ENCODE measurements at places on chromosomes 7 and 10. TPM values are rescaled to one million over a fixed set of nuclear protein-coding genes. Genes with fewer than 3 reads are reported as not detected.

GPR26 gene
- not detected for total RNA-seq

HMX3 gene
- total RNA-seq, result not detected

IFIT2 gene
- 2.9 TPM for total RNA-seq

PLXNA4 gene
- 14.0 TPM for total RNA-seq

PIK3CG gene
- 4.4 TPM for total RNA-seq

CPVL gene
- 9.6 TPM for total RNA-seq

DNA sequence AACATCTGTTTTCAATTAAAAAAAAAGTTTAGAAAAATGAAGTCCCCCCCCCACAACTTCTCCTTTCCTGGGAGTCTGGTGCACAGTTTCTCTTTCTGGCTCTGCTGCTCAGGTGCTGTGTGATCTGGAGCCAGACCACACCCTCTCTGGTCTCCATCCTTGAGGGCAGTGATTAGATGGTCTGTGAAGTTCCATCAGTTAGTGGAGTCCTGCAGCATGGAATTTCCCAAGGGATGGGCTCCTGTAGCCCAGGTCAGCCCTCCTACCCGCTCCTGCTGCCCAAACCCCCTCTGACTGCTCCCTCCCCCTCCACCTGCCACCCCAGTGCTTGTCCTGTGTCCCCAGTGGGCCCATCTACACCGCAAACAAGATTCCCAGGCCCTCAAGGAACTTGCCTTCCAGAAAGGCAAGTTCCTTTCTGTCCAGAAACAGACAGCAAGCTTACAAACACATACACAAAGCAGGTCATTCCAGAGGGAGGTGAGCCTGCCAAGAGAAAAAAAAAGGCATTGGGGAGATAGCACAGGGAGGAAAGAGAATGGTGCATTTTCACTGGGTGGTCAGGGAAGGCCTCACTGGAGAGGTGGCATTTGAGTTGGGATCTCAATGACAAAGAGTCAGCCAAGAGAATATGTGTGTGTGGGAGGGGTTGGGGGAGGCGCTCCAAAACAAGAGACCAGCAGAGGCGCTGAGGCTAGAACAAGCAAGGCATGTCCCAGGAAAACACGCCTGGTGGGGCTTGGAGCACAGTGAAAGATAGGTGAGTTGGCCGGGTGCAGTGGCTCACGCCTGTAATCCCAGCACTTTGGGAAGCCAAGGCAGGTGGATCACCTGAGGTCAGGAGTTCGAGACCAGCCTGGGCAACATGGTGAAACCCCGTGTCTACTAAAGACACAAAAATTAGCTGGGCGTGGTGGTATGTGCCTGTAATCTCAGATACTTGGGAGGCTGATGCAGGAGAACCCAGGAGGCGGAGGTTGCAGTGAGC is 49.5 kb upstream of the SLC29A3 start:
- no peak for DNase-seq

- no peak for DNase-seq
Measured at GRCh38 chr10:127250031-127250430, 53.6 kb upstream of the INSYN2A start.

- DNase-seq, result no peak
Measured at GRCh38 chr7:98911916-98912315, 33.6 kb downstream of the TRRAP start.

- DNase-seq, result no peak
Measured at GRCh38 chr7:50801907-50802306, 19.2 kb upstream of the GRB10 start.

GRCh38 chr7:69433081-69433480 is 165.2 kb upstream of the AUTS2 start:
- no peak for DNase-seq

- no peak for DNase-seq
Measured at GRCh38 chr7:67753891-67754290, 757.3 kb downstream of the TYW1 start.

DNA sequence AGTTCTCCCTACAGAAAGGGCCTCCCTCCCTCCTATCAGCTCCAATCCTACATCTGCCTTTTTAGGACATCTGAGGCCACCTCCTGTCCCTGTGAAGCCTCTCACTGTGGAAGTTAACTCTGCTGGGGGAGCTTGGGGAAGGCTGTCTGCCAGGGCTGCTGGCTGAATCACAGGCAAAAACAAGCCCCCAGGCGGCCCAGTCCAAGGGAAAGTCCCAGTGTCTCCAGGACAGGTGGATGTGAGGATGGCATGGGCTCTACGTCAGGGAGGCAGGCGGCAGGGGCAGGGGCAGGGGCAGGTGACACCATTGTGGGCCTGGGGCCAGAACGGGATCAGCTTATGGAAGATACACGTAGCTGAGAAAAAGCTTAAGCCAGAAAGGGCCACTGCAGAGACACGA is 240.2 kb downstream of the MAD1L1 start:
- no peak for DNase-seq

DNA sequence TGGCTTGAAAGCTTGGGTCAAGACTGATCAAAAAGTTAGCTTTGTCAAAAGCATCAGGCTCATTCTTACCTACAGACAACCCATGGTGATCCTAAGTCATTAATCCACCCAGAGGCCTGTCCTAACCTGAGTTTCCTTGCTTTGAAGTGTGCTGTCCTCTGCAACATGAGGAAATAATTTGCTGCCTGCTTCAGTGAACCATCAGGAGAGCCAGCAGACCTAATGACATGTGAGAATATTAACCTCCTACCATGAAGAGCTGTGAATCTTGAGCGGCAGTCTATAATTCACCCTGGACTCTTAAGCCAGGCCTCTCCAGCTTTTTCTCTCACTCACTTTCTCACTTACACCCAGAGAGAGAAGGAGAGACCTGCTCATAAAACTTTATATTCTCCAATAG is 590.0 kb downstream of the LRMDA start:
- DNase-seq, result no peak

- DNase-seq, result no peak
Measured at GRCh38 chr7:24830440-24831050, 73.3 kb upstream of the GSDME start.

- DNase-seq, result no peak
Measured at GRCh38 chr7:50264908-50265307, 39.6 kb upstream of the IKZF1 start.

- no peak for DNase-seq
Measured at GRCh38 chr7:75567948-75568595, 76.0 kb downstream of the SPDYE5 start.

DNA sequence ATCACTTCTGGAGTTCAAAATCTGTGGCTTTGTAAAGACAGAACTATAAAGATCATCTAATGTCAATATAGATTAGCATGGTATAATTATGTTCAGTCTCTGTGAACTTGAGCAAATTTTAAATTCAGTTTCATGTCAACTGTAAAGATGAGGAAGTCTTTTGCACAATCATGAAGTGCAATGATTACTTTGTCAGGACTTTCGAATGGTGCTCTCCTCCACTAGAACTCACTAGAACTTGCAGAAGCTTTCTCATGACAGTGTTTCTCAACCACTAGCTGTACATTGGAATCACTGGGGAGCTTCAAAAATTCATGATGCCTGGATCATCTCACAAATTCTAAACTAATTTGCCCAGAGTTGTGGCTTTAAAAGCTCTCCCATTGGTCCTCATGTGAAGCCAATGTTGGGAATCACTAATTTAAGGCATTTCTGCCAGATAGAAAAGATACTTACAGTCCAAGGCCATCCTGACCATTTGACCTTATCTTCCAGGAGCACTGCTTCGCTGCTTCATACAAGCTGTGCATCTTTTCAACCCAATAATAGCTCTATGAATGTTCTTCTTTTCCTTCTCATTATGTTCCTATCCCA is 12.9 kb downstream of the OR2AE1 start:
- no peak for DNase-seq

DNA sequence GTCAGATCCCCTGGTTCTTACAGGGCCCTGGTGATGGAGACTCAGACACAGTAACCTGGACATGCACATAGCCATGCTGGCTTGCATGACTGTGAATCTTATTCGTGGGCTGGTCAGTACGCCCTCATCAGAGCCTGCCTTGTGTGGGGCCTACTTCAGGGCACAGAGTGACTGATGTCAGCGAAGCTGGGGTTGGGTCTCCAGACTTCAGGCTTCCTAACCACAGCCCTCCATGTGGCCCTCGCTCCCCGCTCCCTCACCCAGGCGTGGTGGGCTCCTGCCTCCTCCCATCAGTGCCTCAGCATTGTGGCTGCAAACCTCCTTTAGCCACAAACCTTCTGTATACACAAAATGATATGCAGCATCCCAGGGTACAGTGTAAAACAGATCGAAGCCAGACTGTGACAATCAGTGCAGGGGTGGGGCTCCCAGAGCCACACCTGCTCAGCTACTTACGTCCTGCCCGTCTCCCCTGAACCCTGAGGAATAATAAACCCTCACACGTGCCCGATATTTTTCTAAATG is 7.1 kb upstream of the C10orf105 start:
- DNase-seq, result no peak

DNA sequence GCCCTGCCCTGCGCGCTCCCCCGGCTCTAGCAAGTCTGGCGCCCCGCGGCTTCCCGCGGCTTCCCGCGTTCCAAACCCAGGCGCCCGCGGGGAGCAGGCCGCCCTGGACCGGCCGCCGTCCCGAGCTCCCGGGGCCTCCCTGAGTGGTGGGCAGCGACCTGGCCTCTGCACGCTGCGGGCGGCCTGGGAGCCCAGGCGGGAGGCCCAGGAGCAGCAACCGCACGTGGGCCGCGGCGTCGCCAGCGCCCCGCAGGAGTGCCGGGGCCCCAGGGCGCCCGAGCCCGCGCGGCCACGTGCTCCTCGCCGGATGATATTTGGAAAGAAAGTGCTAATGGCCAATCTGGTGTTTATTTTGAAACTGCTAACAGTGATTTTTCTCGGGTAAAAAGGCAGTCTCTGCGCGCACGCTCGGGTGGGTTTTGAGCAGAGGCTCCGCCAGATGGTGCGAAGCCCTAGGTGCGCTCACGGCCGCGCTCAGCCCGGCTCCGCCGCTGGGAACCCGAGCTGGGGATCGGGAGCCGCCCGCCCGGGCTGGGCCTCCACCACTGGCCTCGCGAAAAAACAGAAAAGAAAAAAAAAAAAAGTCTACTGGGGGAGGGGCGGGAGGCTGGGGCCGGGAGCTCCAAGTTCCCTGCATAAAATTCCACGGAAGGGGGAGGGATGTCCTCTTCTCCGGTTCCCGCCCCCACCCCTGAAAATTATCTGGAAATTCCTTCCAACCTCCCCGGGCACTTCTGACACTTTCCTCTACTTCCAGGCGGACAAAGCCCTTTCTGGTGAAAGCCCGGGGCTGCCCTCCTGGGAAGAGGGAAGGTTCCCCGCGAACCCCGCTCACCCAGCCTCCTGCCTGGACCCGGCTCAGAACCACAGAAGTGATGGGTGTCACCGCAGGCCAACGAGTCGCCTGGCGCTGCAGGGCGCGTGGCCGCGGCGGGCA is 4.3 kb downstream of the EBF3 start:
- no peak for DNase-seq

DNA sequence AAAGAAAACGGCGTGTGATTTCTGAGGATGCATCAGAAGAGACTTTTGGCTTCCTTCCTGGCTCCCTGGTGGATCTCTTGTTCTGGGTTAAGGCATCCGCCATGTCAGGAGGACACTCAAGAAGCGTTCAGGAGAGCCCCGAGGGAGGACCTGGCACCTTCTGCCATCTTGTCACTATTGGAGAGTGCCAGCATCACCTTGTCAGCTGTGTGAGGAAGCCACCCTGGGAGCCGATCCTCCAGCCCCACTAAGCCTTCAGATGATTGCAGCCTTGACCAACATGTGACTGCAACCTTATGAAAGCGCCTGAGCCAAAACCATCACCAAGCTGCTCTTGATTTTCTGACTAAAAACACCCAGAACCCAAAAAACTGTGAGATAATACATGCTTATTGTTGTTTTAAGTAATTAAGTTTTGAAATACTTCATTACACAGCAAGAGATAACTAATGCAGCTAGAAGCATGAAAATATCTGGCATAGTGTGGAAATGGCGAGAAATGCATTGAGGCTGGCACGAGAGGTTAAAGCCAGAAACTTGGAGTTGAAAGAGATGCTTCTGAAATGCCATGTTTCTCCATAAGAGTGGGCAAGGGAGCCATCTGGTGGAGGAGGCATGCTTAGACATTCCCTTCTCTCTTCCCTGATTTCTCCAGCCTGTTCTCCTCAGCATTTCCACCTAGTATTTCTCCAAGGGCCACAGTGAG is 5.4 kb upstream of the ZFYVE27 start:
- DNase-seq, result no peak

DNA sequence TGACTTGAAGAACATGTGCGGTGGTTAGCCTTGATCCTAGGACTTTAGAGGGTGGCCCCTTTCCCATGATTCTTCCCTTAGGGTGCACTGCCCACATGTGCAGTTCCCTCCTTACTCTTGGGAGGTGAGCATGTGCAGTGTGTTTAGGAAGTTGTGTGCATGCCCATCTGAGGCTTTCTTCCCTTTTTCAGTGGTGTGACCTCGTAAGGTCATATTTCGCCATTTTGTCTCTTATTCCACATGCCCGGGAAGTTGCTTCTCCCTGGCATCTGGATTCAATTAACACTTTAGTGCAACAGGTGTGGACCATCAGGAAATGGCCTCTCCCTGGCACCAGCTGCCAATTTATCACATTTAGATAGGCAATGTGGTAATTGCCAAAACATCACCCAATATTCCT is 380.6 kb upstream of the VSTM2A start:
- no peak for DNase-seq

GRCh38 chr7:131014906-131015656 is 281.1 kb upstream of the KLF14 start:
- peak; percentile 11 for DNase-seq

DNA sequence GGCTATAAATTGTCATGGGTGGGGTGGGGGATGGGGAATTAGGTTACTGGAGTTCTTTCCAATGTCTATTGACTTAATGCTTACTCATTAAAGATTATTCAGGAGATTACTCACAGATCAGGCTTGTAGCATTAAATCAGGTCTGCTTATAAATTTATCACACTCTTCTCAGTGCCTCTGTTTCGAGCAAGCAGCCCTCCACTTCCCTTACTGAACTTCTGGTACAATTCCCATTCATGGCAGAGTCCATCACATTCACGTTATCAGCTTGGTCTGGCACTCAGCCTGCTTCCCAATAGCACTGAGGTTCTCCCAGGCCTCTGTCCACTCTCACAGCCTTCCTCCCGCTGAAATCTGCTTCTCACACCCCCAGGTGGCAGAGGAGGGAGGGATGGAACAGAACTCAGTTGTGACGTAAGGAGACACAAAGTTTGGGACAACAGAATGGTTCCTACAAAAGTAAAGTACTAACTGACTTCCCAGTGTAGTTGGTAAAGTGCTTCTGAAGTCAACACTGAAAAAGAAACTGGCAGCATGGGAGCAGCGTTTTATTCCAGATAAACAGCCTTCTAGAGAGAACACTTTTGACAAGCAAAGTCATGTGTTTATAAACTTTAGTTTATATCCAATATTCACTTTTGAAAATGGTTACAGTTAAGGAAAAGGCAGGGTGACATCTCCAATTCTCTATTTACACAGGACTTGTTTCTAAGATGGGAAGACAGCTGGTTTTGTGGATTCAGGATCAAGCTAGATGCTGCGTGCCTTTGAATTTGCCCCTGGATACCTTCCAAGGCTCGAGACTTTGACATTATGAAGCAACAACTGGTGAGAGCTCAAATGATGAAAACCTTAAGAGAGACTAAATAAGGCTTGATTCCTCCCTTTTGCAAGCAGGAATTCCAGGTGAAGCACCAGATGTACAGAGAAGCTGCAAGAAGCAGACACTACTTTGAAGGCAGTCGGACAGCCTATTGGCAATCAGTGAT is 81.4 kb downstream of the ATXN7L1 start:
- no peak for DNase-seq

- no peak for DNase-seq
Measured at GRCh38 chr7:16345979-16346958, 75.1 kb downstream of the CRPPA start.

GRCh38 chr10:22351131-22351703 is 5.9 kb downstream of the SPAG6 start:
- no peak for DNase-seq

GRCh38 chr10:3010816-3011460 is 56.4 kb upstream of the PFKP start:
- DNase-seq, result no peak
